ENCODE measurements at places on chromosomes 3 and 15.

- no peak for DNase-seq
These were observed 717 bp downstream of the PXK start for GRCh38 chr3:58333206-58334012.

DNA sequence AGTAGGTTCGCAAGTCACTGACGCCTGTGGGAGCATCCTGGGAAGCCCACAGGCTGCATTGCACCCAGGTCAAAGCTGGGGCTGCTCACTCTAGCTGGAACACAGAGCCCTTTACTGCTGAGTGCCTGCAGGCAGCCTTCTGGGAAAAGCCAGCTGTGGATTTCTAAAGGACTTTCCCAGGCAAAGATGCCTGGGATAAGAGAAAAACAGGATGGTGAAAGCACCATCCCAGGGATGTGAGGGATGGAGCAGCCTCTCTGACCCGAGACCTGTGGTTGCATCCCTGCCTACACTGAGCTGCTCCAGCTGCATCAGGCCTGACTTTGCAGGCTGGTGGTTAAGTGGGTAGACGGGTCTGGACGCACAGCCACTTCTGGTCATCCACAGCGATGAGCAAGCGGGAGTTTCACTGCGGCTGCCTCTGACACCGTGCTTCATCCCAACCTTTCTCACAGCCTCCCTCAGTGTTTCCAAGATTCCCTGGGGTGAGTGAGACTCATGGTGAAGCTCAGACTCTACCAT is 52.5 kb upstream of the AMOTL2 start:
- DNase-seq, result no peak

DNA sequence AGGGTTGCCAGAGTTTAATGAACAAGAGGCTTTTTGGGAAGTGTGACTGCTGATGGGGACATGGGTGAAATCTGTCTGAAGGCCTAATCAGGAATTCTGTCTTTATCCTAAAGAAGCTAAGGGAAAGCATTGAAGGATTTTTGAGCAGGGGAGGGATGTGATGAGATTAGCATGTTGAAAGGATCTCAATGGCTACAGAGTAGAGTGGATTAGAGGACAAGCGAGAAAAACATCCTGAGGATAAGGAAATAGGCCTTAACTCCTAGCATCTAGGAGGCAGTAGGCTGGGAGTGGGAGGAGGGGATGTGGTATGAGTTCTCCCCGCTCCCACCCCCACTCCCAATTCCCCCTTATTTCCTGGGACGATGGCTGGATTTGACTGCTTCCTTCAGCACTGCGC is 35.1 kb upstream of the SNTN start:
- no peak for DNase-seq

- no peak for DNase-seq
These were observed 30.7 kb upstream of the HES1 start for GRCh38 chr3:194105292-194105691.

- no peak for DNase-seq
These were observed 4.4 kb upstream of the ENTPD3 start for GRCh38 chr3:40382617-40382979.

- DNase-seq, result no peak
These were observed 38.3 kb upstream of the BCL2L10 start for GRCh38 chr15:52150871-52151270.

GRCh38 chr15:64037966-64038365 is 8.3 kb downstream of the DAPK2 start:
- no peak for DNase-seq

DNA sequence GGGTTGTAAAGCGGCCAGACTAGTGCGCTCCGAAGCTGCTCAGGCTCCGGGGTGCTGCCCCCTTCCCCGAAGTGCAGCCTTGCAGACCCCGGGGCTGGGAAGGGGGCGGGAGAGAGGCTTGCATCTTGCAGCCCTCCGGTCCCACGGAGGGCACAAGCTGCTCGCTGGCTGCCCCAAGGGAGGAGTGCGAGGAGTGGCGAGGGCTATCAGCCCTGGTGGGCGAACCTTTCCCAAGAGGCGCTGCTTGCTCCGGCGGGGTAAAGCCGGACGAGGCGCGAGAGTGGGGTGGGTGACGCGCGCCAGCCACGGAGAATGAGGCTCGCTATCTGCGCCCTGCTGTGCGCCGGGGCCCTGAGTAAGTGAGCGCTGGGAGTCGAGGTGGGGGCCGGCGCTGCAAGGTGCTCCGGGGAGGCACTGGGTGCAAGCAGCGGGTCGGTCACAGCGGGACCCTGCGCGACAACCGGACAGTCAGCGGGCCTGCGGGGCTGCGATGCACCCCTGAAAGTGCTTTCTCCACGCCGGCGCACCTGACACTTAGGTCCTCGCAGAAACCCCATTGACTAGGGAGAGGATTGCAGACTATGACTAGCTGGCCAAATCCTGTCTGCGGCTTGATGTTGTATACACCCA is 12.7 kb upstream of the TOPBP1 start:
- DNase-seq, result no peak

DNA sequence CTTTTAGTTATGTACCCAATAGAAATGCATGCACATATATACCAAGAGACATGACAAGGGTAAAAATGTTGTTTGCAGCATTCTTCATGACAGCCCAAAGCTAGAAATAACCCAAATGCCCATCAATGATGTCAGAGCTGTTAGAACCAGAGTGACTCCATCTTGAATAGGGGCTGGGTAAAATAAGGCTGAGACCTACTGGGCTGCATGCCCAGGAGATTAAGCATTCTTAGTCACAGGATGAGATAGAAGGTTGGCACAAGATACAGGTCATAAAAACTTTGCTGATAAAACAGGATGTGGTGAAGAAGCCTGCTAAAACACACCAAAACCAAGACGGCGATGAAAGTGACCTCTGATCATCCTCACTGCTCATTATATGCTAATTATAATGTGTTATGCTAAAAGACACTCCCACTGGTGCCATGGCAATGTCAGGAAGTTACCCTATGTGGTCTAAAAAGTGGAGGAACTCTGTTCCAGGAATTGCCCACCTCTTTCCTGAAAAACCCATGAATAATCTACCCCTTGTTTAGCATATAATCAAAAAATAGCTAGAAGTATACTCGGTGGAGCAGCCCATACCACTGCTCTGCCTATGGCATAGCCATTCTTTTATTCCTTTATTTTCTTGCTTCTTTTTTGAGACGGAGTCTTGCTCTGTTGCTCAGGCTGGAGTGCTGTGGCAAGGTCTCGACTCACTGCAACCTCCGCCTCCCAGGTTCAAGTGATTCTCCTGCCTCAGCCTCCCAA is 32.9 kb downstream of the ZBTB11 start:
- no peak for DNase-seq

GRCh38 chr3:52839892-52840545 is 5.2 kb upstream of the MUSTN1 start:
- DNase-seq, result no peak

GRCh38 chr3:108036984-108037741 is 53.7 kb downstream of the CD47 start:
- DNase-seq, result no peak

- no peak for DNase-seq
These were observed 95.6 kb upstream of the TJP1 start for GRCh38 chr15:29917600-29918597.

- no peak for DNase-seq
These were observed 3.6 kb upstream of the KBTBD12 start for GRCh38 chr3:127911421-127911931.

- no peak for DNase-seq
These were observed 4.7 kb downstream of the NR1D2 start for GRCh38 chr3:23949784-23950183.

DNA sequence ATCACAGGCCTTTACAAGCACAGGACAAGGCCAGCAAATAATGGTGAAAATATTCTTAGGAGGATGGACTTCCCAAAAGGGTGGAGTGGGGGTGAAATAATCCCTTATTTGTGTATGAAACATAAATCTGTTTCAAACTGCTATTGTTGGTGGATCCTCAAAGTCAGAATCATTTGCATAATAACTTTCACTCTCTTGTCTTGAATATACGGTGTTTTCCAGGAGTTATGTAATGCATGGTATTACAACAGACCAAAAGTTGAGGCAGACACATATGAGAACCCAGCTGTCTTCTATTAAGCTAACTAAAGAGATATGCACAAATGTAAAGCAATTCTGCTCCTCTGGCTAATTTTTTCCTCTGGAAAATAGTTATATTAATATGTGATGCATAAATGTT is 57.7 kb downstream of the PRTG start:
- no peak for DNase-seq

GRCh38 chr3:85627932-85628331 is 669.1 kb downstream of the CADM2 start:
- no peak for DNase-seq

- no peak for DNase-seq
These were observed 25.9 kb upstream of the KIF23 start for GRCh38 chr15:69388260-69388705.

DNA sequence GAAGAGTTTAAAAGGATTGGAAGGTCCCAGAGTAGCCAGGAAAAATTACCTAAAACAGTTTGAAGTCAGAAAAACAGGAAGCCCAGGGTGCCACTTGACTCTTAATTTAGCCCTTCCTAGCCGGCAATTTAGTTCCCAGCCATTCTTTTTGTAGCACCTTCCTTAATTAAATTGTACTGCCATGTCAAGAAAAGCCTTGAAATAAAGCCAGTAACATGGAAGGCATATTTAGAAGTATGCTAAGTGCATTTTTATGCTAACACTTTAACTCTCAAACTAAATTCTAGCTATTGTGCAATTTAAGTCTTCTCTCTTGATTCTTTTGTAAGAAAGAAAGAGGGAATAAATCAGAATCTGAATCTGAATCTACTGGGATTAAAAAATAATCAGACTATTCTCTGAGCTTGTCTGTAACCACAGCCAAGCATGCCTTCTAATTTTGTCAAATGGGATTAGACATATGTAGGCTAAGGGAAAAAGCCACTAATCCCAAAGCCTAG is 43.2 kb downstream of the MAP3K13 start:
- no peak for DNase-seq

GRCh38 chr3:139574026-139574947 is 34.7 kb upstream of the RBP1 start:
- no peak for DNase-seq

- no peak for DNase-seq
These were observed 133.9 kb upstream of the LRRFIP2 start for GRCh38 chr3:37308247-37308646.

GRCh38 chr15:41798607-41799487 is 24.6 kb downstream of the MAPKBP1 start:
- DNase-seq, result no peak

- no peak for DNase-seq
These were observed 135.0 kb downstream of the TCF12 start for GRCh38 chr15:57053470-57053869.

GRCh38 chr3:194273743-194274310 is 77.3 kb downstream of the CPN2 start:
- no peak for DNase-seq

- DNase-seq, result no peak
These were observed 52.1 kb downstream of the GATM start for GRCh38 chr15:45326280-45326679.

DNA sequence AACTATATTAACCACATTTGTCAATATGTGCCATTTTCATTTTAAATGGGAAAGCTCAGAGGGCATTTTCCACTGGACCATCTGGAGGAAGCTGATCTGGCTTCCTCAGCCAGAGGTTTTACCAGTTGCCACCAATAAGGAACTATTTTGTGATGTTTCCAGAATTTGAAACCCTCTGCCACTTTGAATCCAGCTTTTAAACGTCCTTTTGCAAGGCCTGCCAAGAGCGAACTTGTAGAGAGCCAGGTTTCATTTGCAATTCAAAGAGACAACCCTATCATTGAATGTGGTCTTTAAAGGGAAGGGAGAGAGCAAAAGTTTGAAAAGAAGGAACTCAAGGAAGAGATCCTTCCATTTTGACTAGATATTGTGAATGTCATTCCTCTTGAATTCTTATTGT is 123.3 kb upstream of the CHL1 start:
- no peak for DNase-seq

GRCh38 chr3:56323986-56324420 is 144.3 kb downstream of the ERC2 start:
- no peak for DNase-seq

- DNase-seq, result no peak
These were observed at the start of gene PRTG for GRCh38 chr15:55742927-55743728. TSS of gene PRTG (minus strand) at chr15:55743152. CDS start at chr15:55742931, 221 bp downstream.

DNA sequence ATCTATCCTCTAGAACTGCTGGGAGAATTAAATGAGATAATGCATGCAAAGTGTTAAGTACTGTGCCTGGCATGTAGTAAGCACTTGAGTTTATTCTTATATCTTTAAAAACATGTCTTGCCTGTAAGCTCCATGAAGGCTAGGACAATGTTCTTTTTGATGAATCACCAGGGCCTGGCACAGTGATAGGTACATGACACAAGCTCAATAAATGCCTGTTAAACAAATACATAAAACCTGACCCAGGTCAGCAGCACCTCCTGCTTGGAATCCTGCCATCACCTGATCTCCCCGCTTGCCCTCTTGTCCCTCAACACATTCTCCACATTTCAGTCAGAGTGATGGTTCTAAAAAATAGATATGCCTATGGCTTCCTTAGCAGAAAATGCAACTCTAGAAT is 186.8 kb downstream of the CHST2 start:
- no peak for DNase-seq

GRCh38 chr3:17195856-17196604 is 311.3 kb downstream of the PLCL2 start:
- no peak for DNase-seq

- no peak for DNase-seq
These were observed 64.7 kb upstream of the SEC22A start for GRCh38 chr3:123137001-123137400.

DNA sequence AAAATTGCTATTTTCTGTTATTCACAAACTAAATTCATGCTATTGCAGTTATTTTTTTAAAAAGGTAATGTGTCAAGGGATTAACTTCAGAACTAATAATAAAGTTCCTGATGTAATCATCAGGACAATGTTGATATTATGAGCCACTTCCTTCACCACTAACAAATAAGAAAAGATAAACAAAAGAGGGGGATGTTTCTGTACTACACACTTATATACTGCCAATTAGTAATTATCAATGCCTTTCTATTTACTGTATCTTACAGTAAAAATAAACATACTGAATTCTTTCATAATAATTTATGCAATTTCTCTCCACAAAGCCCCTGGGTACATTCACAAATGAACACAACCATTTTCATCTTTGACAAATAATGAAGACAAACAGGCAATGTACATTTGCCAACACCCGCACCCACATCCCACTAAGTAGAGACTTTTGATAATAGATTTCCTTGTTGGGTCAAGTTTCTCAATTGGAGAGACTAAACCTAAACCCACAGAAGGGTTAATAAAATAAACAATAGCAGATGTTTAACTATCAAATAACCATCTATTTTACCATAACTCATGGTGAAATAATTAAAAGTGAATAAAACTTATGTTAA is 3.7 kb downstream of the CBLB start:
- DNase-seq, result no peak

DNA sequence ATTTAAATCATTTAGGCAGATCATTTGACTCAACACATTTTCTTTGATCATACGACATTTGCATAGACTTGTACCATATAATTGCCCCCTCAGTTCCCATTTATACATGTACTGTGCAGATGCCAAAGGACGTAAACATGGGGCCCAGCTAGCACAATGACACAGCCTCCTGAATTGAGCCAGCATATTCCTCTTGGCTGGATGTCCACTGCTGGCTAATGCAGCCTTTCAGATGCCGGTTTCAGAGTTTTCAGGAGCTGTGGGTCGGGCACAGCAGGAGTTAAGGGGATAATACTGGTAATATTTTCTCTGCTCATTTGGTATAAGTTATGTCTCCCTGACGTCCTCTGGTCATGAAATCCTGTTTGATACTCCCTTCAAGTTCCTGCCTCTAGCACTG is 39.4 kb downstream of the KAT2B start:
- no peak for DNase-seq

- DNase-seq, result no peak
These were observed 167.9 kb downstream of the GREM1 start for GRCh38 chr15:32885713-32886112.

- no peak for DNase-seq
These were observed 49.1 kb upstream of the RAB6B start for GRCh38 chr3:133944641-133945380.
